ENCODE measurements at places on chromosomes 16 and 17.
A peak's percentile ranks its signal among the peaks of the same experiment; 100 is the strongest.

GRCh38 chr16:46748775-46749705 lies 896 bp upstream of the MYLK3 start:
- no peak for DNase-seq

GRCh38 chr17:6713130-6713917 lies at the start of gene SLC13A5:
Gene SLC13A5, minus strand, starts transcription at chr17:6713369. Its CDS starts 36 bp downstream, at chr17:6713333.
- no peak for DNase-seq

- no peak for DNase-seq
Measured at GRCh38 chr17:36791942-36792475, 145.3 kb upstream of the LHX1 start.

DNA sequence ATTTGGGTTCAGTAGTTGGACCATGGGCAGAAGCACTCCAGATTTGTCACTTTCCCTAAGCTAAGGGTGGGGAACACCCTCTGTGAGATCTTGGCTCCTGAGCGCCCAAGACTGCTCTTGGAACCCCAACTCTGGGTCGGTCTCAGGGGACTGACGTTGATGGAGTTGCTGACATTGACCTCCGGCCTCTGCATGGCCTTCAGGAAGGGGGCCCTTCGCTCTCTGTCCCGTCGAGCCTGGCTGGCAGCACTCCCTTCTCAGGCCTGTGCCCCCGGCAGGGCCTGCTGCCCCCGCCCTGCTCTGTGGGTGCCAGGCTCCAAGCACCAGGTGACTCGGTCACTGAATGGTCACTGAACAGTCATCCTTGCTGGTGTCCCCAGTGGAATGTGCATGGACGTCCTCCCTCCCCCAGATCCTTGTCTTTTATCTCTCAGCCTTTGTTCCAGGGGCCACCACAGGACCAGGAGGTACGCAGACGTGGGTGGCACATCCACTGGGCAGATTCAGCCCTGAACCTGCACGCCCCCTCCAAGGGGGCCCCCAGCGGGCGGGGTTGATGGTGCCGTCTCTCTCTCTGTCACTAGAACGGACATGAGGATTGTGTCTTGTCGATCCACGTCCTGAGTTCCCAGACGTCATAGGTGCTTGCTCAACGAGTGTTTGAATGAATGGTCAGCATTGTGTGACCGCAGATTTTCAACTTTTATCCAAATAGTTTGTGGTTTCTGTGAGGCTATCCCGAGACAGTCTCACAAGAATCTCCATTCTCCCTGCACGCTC lies 314.5 kb downstream of the SEC14L1 start:
- no peak for DNase-seq

DNA sequence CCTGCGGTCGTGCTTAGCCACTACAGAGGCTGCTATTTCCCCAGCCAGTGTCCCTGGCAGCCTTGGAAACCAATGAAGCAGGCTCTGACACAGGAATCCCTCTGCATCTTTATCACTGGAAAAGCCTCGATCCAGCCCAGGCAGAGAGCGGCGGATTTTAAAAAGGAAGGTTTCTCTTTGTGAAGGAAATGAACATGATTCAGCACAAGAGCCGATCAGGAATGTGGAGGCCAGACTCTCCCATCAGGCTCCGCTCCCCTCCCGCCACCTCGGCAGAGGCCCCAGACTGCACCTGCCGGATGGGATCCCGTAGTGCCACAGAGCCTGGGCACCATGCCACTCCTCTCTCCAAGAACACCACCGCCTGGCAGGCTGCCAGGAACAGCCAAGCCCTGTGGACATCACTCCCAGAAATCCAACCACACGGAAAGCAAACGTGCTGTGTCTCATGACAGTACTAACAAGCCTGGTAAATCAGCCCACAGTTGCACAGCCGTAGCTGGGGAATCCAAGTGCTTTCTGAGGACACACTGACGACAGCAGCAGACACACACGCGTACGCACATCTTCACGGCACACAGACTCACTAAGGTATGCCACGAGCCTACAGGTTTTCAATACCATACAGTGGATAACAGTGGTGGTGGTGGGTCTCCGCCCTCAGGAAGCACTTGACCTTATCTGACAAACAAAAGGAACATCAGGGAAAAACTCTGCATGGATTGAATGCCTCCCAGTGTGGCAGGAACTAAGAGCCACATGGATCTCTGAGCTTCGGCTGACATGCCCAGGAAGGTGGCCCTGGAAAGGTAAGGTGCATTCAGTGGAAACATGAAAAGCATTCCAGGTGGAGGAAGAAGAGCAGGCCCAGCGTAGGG lies 5.4 kb downstream of the LRRC75A start:
- DNase-seq, result no peak

GRCh38 chr16:8712589-8713361 lies 38.4 kb downstream of the ABAT start:
- no peak for DNase-seq

GRCh38 chr17:38912221-38912813 lies 13.1 kb upstream of the LASP1NB start:
- DNase-seq, result peak; percentile 87

- DNase-seq, result no peak
Measured at GRCh38 chr17:19578545-19578944, 44.9 kb downstream of the SLC47A1 start.

- no peak for DNase-seq
Measured at GRCh38 chr17:29731589-29731929, 108.8 kb upstream of the CORO6 start.

DNA sequence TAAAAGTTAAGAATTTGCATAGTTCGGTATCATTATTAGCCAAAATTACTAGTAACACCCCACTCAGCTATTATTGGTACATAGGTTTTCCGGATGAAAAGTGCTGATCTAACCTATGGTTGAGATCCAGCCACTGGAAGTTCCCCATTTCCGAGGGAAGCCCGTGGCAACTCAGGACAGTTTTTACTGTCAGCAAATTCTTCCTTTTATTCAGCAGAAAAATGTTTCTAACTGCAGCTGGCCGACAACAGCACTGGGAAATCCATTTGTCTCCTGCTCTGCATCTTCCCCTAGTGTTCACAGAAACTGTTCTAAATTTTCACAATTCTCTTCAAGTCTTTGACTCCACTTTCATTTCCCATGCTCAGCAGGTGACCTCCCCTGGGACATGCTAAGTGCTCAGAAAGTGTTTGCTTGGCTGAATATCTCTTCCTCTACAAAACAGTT lies 15.5 kb upstream of the MMD start:
- DNase-seq, result no peak

DNA sequence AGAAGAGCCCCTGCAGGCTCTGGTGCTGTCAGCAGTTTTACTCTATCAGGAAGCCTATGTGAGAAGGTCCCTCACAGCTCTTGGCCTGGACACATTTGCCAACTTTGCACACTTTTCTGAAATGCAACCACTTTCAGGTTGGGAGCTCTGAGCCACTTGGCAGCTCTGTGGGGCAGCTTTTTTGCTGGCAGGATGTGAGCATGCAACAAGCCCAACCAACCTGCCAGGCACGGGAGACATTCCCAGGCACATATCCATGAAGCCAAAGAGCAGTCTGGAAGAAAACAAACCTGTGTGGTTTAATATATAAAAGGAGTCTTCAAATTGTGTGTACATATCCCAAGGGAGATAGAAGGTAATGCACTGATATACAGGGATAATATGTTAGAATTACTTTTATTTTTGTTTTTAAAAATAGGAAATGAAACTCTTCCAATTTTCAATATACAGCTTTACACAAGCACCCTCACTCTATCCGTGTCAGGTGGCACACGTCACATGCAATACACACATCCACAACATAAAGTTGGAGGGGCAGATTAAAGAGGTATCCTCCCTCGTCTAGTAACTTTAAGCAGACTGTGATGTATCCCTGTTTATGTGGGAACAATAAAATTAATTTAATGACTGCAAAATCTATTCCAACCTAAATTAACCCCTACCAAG lies 57.4 kb upstream of the COX10 start:
- DNase-seq, result no peak

DNA sequence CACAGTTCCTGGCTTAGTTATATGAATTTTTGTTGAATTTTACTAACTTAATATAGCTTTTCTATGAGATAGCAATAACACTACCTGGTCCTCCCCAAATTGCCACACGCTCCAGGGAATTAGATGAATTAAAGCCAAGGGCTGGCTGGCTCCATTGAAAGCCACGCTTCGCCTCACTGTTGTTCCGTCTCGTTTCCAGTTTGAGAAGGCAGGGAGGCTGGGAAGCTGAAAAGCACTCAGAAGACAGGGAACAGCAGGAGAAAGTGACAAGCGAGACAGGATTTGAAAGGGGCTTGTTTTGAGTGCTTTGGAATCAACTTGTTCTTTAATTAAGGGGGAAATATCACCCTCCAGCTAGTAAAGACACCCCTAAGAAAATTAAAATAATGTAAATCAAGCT lies 425.3 kb downstream of the CA10 start:
- DNase-seq, result no peak

GRCh38 chr17:4156750-4157381 lies 13.9 kb downstream of the CYB5D2 start:
- no peak for DNase-seq

DNA sequence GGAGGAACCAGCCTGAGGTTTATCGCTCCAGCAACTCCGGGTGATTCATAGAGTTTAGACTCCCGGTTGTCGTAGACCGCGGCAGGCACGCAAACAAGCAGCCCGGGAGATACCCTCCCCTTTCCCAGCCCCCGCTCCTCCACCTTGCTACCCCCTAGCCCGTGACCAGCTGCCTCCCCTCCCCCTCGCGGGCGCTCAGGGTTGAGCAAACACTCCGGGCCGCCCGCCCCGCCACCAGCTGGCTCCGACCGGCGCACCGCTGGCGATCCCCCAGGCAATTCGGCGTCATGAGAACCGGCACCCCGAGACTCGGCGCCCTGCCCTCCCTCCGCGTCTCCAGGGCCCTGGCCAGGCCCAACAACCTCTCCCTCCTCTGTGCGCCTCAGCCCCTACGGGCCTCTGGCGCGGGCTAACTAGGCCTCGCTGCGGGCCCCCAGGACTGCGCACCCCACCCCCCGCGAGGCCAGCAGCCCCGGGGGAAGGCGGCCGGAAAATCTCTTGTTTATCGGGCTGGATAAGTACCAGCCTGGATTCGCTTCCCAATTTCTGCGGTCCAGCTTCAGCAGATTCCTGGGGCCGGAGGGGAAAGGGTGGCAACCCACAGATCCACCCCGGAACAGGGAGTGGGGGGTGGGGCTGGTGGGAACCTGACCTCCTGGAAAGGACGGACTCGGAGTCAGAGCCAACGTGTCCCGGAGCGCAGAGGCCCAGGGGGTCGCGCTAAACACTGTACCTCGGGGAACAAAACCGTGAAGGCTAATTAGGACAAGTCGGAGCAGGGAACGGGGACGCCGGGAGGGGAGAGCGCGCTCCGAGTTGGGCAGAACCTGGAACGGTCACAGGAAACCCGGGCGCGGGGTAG lies 951 bp upstream of the GPRC5C start:
- no peak for DNase-seq

DNA sequence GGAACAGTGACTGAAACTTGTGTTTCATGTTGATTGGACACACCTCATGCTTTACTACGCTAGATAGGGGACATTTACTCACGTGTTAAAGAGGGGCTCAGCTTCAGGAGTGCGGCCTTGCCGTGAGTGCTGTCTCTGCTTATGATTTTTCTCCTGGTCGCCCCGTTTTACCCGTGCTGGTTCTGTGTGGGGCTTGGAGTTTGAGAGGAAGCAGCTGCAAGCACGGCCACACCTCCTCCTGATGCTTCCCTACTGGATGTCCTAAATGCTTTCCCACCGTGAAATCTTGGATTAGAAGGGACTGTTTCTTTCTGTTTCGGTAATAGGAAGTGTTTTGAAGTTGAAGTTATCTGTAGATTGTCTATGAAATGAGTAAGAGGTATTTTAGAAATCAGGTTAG lies 54.0 kb upstream of the ZNF750 start:
- no peak for DNase-seq

DNA sequence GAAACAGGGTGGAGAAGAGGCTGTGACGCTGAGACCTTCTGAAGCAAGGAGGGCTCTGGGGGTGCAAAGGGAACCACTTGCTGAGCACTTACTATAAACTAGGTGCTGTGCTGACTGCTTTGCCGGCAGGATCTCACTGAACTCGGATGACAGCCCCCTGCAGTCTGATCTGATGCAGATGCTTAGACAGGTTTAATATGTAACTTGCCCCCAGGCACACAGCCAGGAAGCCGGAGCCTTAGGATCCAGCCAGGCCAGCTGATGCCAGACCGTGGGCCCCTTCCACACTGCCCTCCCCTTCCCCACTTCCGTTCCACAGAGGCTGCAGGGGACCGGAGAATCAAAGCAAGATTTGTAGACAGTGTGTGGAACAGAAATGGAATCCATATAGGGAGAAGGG lies 23.1 kb downstream of the SPACA3 start:
- DNase-seq, result no peak

DNA sequence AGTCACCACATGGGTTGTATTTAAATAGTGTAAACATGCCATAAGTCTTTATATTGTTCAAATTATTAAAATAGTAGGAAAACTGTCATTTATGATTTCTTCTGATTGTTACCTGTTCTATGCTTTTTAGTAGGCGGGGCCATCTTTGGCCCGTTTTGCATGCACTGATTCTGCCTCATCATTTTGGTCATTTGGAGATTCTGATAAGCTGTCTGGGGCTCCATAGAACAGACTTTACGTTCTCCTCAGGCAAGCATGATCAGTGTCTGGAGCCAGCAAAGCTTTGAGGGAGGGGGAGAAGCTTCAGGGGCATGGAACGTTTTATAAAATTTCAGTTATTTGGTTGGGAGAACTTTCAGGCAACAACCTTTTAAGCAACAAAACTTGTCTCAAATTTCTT lies 8.8 kb downstream of the NDEL1 start:
- DNase-seq, result no peak

- no peak for DNase-seq
Measured at GRCh38 chr17:77085926-77086432, 54.8 kb upstream of the SEC14L1 start.

GRCh38 chr17:78840530-78840779 lies 159 bp downstream of the USP36 start:
- no peak for DNase-seq

DNA sequence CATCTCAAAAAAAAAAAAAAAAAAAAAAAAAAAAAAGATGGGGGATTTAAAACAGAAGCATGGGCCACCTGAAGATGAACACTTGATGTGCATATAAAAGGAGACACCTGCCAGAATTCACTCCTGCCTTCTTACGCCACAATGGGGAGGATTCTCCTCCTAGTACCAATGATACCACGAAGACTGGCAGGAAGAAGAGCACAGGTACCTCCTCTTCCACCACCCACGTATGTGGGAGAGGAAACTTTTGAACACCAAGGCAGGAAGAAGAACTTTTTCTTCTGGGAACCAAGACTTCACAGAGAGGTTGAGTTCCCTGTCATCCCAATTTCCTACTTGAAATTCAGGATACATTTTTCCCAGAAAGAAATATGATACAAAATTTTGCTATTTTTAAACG lies 2.7 kb upstream of the MAP2K6 start:
- DNase-seq, result no peak

GRCh38 chr17:14316126-14316832 lies 15.4 kb downstream of the HS3ST3B1 start:
- DNase-seq, result no peak

- DNase-seq, result no peak
Measured at GRCh38 chr17:67784364-67785121, 40.8 kb upstream of the BPTF start.

- no peak for DNase-seq
Measured at GRCh38 chr17:80032614-80033171, 3.0 kb downstream of the TBC1D16 start.

GRCh38 chr17:62801553-62802114 lies 6.5 kb downstream of the MARCHF10 start:
- no peak for DNase-seq

Data from vagina (tissue), 2 donors.